AG20443 (cell line): ENCODE measurements at places on chromosomes 6 and 20.
A peak's percentile ranks its signal among the peaks of the same experiment; 100 is the strongest.

DNA sequence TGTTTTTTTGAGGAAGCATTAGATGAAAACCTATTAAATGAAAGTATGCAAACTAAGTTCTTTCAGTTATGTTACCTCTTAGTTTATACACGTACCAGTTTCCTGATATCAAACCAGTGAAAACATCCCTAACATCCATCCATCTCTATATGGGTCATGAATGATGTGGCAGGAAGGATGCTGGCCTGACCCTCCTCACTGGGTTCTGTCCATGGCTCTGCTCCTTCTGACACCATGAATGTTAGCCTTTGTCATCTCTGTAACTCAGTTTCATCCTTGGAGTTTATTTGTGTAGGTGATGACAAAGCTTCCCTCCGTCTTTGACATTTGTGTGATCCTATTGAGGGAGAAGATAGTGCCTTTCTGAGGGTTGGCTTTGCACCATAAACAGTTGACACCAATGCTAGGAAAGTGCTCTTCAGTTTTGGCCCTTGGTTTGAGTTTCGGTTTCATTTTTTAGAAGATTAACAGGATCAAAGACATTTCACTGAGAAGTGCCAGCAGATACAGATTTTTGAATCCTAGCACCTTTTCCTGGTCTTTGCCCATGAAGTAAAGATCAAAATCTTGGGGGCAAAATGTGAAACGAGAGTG lies 72.0 kb upstream of the SCGN start:
- DNase-seq: no peak

- DNase-seq: no peak
Observed at GRCh38 chr6:90765491-90765890, 178.6 kb upstream of the MAP3K7 start.

DNA sequence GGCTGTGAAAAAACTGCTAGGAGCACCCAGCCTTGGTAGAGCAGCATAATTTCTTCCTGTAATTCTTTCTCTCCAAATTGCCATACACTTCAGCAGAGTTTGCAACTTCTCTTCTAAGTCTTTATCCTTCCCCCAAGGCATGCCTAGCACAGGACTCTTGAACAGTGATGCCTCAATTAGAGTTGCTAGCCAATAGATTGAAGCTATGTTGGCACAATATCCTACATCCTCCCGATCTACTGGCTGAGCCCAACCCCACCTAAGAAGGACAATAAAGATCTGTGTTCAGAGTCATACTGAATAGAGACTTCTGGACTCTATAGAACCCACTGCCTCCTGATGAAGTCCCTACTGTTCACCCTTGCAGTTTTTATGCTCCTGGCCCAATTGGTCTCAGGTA lies at the start of gene DEFB126:
Gene DEFB126 (plus strand): TSS at position 301 of the 400 bp plus-strand sequence. CDS start 39 bp downstream, at position 340.
- no peak for DNase-seq

GRCh38 chr20:32564921-32565734 lies 20.0 kb downstream of the NOL4L start:
- DNase-seq: no peak

DNA sequence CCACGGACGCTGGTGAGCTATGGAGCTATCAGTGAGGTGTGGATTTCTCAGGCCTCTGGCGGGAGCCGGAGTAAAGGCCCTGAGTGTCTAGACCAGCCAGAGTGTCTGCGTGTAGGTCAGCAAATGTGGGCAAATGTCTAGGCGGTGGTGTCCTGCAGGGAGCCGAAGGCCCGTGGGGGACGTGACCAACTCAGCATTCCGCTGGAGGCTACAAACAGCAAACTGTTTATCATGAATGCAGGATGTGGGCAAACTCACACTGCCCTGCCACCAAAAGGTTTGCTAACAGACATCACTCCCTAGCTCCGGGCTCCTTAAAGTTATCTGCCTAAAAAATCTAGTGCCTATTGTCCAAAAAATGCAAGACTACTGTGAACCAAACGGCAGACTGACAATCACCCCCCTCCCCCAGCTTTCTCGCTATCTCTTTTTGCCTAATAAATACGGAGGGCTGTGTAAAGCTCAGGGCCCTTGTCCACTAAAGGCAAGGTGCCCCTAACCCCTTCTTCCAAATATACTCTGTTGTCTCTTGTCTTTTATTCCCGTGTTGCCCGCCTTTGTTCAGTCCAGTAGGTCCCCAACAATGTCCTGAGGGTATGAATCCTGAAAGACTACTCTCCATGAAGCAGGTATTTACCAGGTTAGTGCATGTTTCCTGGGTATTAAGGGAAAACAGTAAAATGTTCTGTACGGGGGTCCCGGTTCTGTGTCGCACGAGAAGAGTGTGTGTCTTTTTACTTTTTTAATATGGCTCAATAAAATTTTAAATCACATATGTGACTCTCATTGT lies 29.0 kb upstream of the AFDN start:
- DNase-seq: no peak

- DNase-seq: peak; percentile 43
Observed at GRCh38 chr20:51712501-51713212, 55.5 kb downstream of the ATP9A start.

DNA sequence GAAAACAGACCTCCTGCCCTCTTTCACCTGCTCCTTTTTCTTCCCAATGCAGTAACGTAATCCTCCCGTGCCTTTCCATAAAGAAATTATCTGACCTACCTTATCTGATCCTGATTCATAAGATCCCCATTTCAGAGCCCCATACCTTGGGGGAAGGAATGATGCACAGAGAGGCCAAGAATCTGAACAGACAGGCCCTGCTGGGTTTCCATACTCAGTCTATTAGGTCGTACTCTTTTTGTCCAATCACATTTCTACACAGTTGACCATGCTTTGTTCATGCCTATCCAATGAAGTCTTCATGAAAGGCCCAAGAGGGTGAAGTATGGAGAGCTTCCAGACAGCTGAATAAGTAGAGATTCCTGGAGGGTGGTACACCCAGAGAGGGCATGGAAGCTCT lies 25.3 kb downstream of the SRPK1 start:
- DNase-seq: no peak
